ENCODE measurements at places on chromosomes 11 and 22. TPM values are rescaled to one million over a fixed set of nuclear protein-coding genes. Genes with fewer than 3 reads are reported as not detected.

GRCh38 chr11:2266586-2267305 lies 3.6 kb downstream of the ASCL2 start:
- DNase-seq, result no peak

The TRIM44 gene
- polyA plus RNA-seq, result 55.0 TPM

DNA sequence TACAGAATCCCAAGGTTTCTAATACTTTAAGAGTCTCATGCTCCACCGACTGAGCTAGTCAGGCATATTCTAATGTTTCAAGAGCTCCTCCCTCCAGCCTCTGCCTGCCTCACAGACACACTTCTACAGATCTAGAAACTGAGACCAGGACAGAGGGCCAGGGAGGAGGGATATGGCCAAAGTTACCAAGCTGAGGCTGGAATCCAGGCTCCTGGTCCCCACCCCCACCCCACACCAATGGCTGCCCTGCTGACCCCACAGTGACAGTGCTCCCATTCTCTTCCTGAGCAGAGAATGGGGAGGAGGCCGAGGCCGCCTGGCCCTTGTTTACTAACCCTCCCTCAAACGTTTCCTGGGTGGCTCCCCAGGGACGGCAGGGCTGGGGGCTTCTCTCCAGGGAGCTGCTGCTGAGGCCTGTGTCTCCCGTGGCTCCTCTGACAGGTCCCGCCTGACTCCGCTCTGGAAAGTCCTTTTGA lies 2.2 kb downstream of the PLEKHB1 start:
- no peak for DNase-seq

DNA sequence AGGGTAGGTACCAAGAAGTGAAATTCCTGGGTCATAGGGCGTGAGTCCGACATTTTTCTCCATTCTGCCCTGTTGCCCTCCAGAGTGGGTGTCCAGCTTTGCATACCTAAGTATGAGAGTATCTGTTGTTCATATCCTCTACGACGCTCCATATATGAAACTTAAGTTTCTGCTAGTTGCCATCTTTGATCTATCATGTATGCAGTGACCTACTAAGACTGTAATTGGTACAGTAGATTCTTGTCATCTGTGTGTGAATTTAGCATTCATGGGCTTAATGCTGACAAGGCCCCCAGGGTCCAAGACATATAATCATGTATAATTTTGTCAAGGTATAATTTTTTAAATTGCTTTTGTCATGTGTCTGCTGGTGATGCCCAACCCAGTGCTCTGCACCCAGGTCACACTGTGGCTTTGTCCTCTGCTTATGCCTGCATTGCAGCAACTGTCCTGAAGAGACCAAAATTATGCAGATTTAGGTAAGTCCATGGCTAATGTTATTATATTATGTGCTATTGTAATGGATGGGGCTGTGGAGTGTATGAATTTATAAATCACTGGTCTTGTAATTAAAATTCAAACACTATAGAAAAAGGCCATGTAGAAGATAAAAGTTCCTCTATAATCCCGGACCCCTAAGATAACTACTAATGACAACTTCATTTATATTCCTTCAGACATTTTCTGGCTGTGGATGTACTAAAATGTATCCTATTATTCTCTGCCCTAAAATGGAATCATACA lies 12.2 kb downstream of the NEAT1 start:
- DNase-seq, result no peak

DNA sequence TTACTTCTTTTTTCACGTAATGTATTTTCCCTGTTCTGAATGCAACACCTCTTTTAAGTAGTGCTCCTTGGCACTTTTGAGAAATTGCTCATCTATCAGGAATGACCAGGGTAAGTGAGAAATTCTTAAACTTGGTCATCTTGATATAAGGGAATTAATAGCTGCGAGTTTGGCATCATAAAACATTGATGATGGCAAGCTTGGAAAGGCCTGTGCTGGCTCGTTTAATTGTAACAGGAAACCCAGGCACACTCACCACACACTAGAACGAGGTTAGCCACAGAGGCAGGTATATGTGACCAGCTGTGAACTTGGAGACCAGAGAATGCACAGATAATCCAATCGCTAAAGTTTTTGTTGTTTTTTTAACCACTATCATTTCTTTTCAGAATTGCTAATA lies 24.3 kb downstream of the FAM118A start:
- no peak for DNase-seq
